ENCODE measurements at places on chromosomes 5 and 9.

GRCh38 chr5:10676946-10677345 lies 84.1 kb downstream of the DAP start:
- DNase-seq: no peak

- DNase-seq: no peak
Measured at GRCh38 chr5:14181299-14181968, 38.3 kb downstream of the TRIO start.

DNA sequence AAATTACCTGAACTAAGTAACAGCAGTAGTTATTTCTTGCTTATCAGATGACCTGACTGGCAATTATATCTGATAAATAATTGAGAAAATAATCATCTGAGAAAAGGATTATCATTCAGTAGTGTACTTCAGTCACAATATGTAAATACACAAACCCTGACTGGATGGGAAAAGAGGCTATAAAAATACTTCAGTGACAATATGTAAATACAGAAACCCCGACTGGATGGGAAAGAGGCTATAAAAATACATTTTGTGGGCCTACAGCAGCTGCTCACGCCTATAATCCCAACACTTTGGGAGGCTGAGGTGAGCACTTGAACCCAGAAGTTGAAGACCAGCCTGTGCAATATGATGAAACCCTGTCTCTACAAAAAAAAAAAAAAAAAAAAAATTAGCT lies 11.1 kb downstream of the UBAP2 start:
- no peak for DNase-seq

DNA sequence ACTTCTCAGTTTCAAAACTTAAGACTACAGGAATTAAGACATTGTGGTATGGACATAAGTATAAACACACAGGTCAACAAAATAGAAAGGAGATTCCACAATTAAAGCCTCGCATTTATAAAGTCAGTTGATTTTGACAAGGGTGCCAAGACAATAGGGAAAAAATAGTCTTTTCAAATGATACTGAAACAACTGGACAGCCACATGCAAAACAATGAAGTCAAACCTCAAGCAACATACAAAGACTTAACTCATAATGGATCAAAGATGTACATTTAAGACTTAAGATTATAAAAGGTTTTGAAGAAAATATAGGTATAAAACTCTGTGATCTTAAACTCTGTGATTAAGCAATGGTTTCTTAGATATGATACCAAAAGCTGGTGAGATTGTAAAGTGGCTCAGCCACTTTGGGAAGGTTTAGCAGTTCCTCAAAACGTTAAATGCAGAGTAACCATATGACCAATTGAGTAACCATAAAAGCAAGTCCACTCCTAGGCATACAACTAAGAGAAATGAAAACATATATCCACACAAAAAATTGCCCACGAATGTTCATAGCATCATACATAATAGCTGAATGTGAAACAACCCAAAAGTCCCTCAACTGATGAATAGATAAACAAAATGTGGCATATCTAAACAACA lies 22.0 kb downstream of the HINT1 start:
- DNase-seq: no peak

DNA sequence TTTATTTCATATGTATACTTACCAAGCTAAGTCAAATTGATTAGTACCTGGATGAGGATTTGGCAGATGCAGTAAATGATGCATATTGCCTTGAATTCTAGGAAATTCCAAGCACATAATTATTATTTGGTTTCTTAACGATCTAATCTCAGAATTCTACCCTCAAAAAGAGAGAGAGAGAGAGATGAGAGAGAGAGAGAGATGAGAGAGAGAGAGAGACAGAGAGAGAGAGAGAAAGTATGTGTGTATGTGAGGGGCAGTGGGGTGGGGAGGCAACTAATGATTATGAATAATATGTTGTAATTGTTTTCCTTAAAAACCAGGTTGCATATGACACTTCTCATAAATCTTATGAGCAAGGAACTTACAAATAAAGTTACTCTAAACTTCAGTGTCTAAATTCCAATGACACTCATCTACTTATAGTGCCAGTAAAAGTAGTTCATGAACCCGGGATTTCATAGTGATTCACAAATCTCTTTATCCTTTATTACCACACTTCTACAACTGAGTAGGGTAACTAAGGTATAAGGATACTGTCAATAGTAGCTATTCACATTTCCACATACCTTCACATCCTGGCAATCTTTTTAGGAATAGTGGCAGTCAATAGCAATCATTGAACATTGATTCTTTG lies 60.5 kb upstream of the EDIL3 start:
- DNase-seq: no peak

GRCh38 chr9:111066468-111066867 lies 28.2 kb upstream of the LPAR1 start:
- no peak for DNase-seq

GRCh38 chr9:91340395-91340967 lies 21.2 kb downstream of the AUH start:
- DNase-seq: no peak

DNA sequence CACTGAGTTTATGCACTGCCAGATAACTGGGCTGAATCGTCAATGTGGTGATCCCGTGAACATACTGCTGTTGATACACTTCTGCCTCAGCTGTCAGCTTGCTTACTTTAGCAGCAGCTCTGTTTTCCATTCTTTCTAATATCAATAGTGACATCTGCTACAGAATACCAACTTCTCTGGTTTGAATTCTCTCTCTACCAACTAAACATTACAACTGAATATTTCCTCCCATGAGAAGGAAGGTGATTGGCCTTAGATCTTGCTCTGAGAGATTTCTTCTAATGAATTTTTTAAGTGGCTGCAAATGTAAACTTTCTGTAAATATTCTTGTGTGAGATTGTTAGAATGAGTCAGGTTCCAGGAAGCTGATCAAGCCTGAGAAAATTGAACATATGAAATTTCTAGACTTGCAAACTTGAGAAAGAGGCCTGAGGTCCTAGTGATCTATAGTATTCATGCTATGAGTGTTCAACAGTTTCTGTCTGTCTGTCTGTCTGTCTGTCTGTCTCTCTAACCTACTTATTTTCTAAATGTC lies 205.5 kb upstream of the CDKN2B start:
- peak; percentile 46 for DNase-seq

DNA sequence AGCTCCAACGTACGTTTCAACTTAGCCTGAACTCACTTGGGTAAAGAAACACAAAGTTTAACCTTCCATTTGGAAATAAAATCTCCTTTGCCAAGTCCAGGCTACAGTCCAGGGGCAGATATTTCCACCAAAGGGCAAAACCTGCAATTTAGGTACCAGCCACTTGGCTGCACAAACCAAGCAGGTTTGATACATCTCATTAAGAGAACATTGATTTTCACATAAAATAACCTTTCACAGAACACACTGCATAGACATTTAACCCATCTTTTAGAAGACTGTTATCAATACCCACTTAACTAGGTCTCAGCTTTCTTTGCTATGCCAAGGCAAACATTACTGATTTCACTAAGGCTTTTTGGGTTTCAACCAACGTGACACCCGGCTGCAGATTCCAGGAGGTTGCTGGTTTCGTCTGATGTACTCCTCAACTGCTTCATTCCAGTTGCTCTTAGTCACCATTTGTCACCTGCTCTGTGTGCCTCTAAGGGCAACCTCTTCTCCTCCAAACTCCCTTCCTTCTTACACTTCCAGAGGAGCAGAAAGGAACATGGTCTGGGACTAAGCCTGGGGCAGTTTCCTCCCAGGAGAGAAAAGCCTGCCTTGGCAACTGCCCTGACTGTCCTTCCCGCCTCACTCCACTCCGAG lies 67.1 kb downstream of the EPB41L4B start:
- no peak for DNase-seq

GRCh38 chr5:35067985-35068384 lies 20.2 kb upstream of the AGXT2 start:
- no peak for DNase-seq

- no peak for DNase-seq
Measured at GRCh38 chr5:123035918-123036390, 571 bp downstream of the PPIC start.

GRCh38 chr5:136028782-136029742 lies at the start of gene TGFBI:
TSS of gene TGFBI (plus strand) at chr5:136028988. CDS start at chr5:136029056, 68 bp downstream.
- no peak for DNase-seq

DNA sequence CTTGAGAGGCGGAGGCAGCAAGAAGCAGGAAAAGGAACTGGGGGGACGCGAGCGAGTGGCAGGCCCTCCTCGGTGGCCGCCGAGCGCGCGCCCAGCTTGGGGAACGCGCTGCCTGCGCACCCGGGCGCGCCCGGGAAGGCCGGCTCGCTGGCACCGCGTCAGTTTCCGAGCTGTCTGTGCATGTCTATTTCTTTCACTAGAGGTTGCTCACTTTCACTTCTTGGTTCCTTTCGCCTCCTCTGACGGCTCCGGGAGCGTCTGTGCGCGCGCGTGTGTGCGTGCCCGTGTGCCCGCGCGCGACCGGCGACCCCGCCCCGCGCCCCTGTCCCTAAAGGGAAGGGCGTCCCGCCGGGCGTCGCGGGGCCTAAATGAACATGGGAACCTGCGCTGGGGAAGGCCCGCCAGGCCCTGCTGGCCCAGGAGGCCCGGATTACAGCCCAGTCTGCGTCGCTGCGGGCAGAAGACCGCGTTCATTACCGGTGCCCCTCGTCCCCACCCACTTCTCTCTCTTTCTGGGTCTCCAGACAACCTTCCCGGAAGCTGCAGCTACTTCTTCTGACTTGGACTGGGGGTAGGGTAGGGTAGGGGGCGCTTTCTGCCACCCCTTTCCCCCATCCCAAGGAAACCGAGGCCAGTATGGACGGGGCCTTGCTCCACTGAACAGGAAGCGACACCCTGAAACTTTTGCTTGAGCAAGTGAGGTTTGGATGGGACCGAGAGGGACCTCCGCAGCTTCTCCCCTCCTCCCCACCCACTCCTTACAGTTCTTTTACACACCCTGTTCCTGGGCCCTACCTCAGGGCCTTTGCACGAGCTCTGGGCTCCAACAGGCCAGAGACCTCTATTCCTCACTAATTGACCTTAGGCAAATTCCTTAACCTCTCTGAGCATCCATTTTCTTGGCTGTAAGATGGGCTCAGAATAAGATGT lies 205.8 kb upstream of the IER5L start:
- DNase-seq: no peak

DNA sequence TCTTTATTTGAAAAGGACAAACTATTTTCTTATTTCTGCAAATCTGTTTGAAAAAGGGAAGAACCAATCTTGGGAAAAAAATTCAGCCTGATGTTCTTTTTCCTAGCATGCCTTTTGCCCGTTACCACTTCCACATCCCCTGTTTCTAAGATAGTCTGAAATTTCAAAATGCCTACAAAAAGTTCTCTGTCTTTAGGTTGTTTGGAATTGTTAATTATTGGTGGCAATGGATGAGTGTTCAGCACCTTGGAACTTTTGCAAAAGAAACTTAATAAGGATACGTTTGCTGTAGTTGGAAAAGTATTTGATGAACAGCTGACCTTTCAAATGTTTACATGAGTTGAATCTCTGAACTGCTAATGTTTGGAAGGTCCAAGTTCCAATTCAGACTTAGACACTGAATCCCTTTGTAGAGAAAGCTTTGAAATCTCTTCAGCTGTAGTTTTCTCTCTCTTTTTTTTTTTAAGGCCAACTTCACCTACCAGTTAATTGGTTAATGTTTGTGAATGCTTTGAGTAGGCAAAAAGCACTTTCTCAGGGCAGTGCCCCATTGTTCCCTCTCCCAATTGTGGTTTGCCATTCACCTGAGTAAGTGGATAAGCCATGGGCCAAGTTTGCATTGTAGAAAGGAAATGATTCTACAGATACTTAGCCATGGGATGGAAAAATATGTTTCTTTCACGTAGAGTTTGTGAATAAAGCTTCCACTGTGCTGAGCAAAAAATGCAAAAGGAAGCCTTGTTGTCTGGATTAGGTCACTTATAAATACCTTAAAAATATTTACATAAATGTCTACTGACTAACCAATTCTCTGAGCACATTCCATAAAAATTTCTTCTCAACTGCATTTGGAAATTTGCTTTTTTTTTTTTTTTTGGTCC lies 156.4 kb upstream of the ELL2 start:
- no peak for DNase-seq

DNA sequence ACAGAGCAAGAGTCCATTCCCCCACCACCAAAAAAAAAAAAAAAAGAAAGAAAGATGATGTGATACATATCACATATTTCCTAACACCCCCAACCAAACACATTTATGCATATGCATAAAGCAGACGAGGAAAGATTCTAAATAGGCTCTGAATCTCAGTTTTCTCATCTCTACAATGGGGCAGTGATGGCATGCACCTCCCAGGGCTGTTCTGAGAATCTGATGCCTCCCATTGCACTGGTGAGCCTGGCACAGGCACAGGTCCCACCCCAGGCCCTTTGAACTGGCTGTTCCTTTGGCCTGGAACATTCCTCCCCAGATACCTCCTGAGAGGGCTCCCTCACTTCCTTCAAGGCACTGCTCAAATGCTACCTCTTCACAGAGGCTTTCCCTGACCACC lies 116.5 kb downstream of the C9orf50 start:
- no peak for DNase-seq

DNA sequence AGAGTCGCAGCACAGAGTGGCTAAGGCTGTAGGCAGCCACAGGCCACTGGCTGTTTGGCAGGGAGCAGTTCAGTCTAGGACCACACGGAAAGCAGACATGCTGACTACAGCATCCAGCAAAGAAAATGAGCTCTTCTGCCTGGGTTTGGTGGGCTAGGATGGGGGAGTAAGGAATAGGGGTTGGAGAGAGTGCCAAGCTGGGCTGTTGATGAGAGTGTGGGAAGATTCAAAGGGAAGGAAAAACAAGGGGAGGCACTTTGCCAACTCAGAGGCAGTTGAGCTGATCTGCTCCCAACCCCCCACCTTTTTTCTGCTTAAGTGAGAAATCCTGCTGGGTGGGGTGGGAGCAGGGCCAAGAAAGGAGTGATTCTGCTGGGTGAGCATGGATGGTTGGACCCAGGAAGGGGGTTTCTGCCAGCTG lies 35.9 kb downstream of the SVEP1 start:
- no peak for DNase-seq

DNA sequence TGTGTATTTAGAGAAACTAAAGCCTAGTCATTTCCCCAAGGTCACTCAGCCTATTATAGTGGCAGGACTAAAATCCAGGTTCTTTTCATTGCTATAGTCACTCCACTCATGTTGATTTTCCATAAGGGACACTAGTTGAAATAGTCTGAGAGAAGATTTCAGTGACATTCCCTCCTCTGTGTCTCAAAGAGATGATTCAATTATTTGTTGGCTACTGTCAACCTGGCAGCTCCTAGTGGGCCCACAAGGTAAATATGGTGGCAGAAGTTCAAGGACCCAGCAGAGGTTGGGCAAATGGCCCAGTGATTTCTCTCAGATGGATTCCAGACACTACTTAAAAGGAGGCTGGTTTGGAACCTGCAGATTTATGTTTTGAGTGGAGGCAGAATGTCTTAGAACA lies 48.1 kb downstream of the G3BP1 start:
- no peak for DNase-seq
